ENCODE measurements at places on chromosomes 2 and 18.

DNA sequence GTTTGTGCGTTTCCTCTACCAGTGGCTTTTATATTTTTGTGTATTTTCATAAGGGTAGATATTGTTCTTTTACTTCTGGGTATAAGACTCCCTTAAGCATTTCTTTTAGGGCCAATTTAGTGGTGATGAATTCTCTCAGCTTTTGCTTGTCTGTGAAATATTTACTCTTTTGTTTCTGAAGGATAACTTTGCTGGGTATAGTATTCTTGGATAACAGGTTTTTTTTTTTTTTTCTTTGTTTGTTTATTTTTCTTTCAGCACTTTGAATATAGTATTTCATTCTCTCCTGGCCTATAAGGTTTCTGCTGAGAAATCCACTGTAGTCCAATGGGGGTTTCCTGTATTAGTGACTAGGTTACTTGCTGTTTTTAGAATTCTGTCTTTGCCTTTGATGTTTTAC, 122.7 kb downstream of the XRCC5 start:
- DNase-seq, result no peak

DNA sequence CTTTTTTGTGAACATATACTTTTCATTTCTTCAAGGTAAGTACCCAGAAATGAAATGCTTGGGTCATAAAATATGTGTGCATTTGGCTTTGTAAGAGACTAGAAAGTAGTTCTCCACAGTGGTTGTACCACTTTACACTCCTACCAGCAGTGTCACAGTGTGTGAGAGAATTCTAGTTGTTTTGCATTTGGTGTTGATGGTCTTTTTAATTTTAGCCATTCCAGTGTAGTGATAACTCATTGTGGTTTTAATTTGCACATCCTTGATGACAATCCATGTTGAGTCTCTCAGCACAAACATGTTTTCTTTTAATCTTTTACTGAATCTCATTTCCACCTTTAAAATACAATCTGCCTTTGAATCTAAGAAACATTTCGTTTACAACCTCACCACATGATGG, 402.5 kb upstream of the ETAA1 start:
- no peak for DNase-seq

- DNase-seq, result no peak
Measured at GRCh38 chr2:23409248-23409647, 24.3 kb downstream of the KLHL29 start.

DNA sequence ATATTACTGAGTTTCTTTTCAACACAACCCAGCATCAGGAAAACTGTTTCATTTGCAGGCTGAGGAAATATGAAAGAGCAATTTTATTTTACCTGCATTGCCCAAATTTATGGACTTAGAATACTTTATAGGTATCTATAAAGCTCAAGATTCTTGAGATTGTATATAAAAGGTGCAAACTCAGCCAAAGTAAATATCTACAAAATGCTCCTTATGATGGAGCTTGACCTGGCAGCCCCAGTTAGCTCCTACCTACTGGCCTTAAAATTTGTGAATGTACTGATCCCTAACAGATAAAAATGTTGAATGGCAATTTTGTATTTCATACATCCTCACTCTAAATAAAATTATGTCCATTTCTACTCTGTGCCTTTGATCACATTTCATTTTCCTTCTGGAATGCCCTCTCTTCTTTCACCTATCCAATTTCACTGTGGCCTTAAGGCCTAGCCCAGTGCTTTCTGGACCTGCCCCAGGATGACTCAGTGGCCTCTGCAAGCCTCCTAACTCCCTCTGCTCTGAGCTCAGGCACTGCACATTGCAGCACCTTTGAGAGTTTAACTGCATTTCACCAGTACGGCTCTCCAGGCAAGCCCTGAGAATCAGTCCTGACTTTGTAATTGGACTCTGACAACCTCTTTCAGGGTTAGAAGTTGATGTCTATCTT, 125.9 kb downstream of the ANTXR1 start:
- no peak for DNase-seq

GRCh38 chr2:881204-881918, 69.3 kb upstream of the SNTG2 start:
- no peak for DNase-seq

GRCh38 chr2:10368491-10369231, 66.0 kb downstream of the HPCAL1 start:
- DNase-seq, result no peak

Measured in stimulated activated CD8-positive, alpha-beta memory T cell treated with anti-CD3 and anti-CD28 coated beads, Interleukin-4, amount 100 ng/mL, for 1 hour (primary cell).